ENCODE measurements at places on chromosomes 13 and 19.

- DNase-seq, result peak; percentile 6
Observed at GRCh38 chr13:102768909-102769308, 4.7 kb downstream of the TEX30 start.

GRCh38 chr19:34018546-34018945 lies 153.8 kb upstream of the LSM14A start:
- no peak for DNase-seq

DNA sequence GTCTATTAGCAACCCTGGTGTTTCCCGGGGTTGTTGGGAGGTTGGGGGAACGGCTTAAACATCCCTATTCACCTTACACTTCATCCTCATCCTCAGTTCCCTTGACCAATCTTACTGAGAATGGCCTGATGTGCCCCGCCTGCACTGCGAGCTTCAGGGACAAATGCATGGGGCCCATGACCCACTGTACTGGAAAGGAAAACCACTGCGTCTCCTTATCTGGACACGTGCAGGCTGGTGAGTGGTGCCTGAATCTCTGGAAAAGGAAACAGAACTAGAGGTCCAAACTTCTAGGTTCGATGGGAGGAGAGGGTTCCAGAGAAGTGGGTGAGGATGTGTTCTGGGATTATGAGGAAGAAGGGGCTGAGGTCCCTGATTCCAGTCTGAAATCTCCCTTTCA lies 5.9 kb downstream of the PINLYP start:
- no peak for DNase-seq

- DNase-seq, result no peak
Observed at GRCh38 chr13:113404723-113405471, 41.0 kb upstream of the GRTP1 start.

GRCh38 chr19:49636233-49636932 lies 3.6 kb downstream of the RRAS start:
- DNase-seq, result no peak

- no peak for DNase-seq
Observed at GRCh38 chr13:31053091-31053490, 108.6 kb downstream of the HSPH1 start.

- peak; percentile 50 for DNase-seq
Observed at GRCh38 chr13:24008679-24009078, 111.4 kb upstream of the C1QTNF9B start.

- peak; percentile 16 for DNase-seq
Observed at GRCh38 chr19:32671883-32672593, 2.9 kb downstream of the ANKRD27 start.

DNA sequence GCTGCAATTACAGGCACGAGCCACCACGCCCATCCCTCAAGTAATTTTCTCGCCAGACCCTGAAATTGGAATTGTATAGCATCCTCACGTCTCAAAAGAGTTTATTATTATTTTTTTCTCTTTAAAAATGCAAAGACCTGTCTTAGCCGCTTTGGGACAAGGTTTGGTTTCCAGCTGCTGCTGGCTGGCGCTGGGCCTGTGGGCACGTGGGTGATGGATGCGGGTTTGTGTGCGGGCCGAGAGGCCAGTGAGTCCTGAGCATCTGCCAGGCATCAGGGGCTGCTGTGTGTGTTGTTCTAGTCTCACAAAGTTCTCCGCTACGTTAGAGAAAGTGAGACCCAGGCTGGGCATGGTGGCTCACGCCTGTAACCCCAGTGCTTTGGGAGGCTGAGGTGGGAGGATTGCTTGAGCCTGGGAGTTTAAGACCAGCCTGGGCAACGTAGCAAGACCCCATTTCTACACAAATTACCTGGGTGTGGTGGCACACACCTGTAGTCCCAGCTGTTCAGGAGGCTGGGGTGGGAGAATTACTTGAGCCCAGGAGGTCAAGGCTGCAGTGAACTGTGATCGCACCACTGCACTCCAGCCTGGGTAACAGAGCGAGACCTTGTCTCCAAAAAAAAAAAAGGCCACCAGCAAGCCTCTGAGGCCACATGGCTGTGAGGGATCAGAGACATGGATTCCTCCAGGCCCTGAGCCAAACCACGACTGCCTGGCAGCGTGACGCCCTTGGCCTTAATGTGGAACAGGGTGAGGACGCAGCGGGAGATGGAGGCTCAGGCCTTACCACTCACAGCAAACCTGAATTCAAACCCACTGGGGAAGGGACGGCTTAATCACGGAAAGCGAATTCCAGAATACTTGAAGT lies 4.7 kb upstream of the TMPRSS9 start:
- DNase-seq, result peak; percentile 35

- no peak for DNase-seq
Observed at GRCh38 chr13:61608138-61608537, 192.5 kb upstream of the PCDH20 start.

GRCh38 chr19:53007606-53008005 lies 6.1 kb upstream of the ERVV-1 start:
- no peak for DNase-seq

DNA sequence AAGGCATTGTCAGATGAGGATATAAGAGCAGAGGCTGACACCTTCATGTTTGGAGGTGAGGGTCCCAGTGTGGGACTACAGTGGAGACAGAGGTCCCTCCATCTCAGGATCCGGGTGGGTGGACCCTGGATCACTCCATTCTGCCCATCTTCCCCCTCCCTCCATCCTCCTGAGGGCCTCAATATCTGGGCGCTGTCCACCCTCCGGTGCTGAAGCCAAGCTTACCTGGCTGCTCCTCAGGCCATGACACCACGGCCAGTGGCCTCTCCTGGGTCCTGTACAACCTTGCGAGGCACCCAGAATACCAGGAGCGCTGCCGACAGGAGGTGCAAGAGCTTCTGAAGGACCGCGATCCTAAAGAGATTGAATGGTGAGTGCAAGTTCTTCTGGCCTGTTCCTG lies 11.9 kb downstream of the CYP4F12 start:
- DNase-seq, result no peak

- DNase-seq, result no peak
Observed at GRCh38 chr13:73593199-73593765, 534.5 kb downstream of the KLF5 start.

DNA sequence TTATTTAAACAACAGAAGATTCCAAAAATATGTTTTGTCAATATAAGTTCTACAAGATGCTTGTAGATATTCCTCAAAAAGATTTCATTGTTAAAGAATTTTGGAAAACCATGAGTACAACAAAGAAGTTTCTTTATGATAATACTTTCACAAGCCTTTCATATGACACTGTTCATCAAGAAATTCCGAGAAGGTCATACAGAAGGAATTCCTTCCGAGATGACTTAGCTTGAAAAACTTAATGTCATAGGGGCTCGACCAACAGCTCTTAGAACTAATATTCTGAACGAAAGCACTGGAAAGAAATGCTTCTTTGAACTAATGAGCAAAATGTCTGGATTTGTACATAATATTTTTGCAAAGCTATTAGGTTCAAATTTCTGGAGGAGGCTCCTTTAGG lies 403.4 kb downstream of the KLF5 start:
- DNase-seq, result no peak

- DNase-seq, result no peak
Observed at GRCh38 chr19:50790922-50791467, 780 bp downstream of the ACP4 start.

DNA sequence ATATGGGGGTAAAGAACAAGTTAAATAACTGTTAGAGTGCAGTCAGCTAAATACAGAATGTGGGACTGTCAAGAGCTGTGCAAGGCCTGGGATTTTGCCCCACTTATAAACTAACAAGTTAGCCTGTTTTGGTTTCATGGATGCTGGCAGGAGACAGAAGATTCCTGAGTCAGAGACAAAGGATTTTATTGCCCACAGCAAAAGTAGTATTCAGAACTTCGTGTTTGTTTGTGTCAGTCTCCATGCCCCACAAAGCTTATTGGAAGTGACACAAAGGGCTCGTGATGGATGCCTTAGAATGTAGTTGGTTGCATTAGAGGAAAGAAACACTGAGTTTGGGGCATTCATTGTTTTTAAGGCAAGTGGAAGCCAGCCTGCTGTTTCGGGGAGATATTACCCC lies 22.2 kb upstream of the SPRYD7 start:
- DNase-seq, result no peak

- DNase-seq, result no peak
Observed at GRCh38 chr19:54099190-54099902, 1.3 kb downstream of the OSCAR start.

DNA sequence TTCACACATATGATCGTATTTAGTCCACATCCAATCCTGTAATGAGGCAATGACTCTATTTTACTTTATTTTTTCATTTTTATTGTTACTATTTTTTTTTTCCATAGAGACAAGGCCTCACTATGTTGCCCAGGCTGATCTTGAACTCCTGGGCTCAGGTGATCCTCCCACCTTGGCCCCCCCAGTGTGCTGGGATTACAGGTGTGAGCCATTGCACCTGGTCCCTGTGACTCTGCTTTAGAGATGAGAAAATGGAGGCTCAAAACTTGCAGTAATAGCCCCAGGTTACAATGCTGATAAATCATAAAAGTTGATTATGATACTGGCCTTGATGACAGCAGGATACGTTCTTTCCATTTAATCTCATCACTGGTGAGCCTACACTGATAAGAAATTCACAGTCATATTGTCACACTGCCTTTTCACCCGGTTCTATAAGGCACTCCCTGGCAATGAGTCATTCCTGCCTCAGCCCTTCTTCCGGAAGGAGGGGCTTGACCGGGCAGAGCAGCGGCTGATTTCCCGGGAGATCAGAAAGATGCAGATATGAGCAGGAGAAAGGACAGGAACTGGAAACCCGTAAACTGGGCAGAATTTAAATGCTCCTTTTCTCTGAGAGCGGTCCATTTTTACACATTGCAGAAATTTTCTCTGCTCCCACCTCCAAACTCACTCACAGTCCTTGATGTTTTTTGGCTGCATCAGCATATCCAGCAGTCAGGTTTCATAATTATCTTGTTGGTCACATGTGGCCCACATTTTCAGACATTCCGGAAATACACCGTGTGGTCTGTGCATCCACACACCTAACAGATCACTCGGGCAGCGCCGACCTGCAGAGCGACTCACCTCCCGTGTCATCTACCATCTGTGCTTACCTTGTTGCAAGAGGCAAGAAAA lies 616.4 kb downstream of the EFNB2 start:
- DNase-seq, result peak; percentile 69

DNA sequence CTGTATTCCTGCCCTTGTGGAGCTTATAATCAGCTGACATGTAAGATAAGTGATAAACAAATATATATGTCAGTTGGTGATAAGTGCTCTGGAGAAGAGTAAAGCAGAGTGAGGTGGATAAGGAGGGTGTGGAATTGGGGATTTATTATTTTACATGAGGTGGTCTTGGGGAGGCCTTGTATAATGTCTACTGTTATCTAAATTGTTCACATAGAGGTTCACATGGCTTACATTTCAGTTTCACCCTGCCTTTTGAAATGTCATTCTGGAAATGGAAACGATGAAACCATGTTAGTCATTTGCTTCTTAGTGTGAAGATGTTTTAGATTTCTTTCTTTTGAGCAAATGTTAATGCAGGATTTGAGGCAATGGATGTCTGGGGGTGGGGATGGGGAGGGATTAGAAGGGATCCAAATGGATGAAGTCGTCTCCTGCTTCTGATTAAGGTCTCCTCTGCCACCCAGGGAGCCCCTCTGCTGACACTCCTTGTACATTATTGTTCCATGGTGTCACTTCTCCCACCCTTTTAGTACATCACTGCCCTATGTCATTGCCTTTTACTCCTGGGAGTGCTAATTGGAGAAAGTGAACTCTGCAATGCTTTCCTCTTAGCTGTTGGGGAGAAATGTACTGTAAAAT lies 14.0 kb downstream of the B3GLCT start:
- DNase-seq, result peak; percentile 34

DNA sequence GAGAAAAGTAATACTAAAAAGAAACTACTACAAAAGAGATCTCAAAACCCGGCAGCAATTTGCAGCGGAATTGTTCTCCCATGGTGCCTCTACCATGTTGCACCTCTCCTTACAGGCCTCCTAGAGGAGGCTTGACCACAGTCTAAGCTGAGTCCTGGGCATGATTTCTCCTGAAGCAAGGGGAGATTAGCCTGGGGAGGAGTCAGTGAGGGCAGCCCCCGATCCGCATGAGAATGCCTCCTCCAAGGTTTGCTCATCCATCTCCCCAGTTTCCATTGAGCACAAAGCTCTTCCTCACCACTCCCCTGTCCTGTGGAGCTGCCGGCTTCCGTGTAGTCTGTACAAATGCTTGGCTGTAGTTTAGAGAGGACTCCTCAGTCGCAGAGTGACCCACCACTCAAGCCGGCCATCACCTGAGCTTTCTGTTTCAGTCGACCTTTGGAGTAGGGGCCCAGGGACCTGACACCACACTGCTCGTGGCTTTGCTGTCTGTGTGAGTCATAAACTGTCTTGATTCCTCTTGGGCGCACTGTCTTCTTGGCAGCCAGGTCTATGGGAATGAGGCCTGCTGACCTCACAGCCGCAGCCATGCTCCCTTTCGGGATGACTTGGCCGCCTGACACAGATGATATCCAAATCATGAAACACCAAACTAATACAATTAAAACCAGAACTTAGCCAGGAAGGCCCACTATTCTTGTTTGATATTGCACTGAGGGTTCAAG lies 72.3 kb downstream of the C1QTNF9 start:
- DNase-seq, result peak; percentile 21

GRCh38 chr19:8363803-8364771 lies at the start of gene ANGPTL4:
ANGPTL4 (plus strand) TSS chr19:8364155; CDS start chr19:8364322, 167 bp downstream.
- DNase-seq, result peak; percentile 50

- DNase-seq, result no peak
Observed at GRCh38 chr13:26448032-26448431, 109.5 kb upstream of the WASF3 start.

DNA sequence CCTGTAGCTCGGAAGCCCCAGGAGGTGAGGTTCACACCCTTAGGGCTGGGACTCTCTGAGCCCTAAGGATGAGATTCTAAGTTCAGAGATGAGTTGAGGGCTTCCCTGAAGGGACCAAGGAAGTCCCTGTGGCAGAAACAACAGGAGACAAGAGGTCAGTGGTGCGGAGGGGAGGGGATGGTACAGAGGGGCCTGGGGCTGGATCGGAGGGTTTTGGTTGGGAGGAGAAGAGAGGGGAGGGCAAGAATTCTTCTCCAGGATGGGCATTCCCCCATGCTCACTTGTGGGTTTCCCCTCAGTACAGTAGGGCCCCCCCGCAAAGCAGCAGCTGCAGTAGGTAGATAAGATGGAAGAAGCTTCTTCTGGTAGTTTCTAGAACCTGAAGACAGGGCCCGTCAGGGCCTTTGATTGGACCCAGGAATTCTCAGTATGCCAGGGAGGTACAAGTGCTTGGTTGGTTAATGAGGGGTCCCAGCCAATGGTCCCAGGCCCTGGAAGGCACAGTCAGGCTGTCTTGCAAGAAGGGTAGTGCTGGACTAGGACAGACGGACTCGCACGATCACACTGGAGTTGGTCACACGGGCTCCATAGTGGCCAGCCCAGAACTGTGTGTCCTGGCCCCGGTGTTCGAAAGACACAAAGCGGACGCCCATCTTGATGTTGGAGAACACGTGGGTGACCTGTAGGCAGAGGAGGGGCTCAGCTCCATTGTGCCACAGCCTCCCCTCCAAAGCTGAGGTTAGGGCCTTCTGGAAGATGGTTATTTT lies 7.3 kb downstream of the FBXO27 start:
- DNase-seq, result no peak

DNA sequence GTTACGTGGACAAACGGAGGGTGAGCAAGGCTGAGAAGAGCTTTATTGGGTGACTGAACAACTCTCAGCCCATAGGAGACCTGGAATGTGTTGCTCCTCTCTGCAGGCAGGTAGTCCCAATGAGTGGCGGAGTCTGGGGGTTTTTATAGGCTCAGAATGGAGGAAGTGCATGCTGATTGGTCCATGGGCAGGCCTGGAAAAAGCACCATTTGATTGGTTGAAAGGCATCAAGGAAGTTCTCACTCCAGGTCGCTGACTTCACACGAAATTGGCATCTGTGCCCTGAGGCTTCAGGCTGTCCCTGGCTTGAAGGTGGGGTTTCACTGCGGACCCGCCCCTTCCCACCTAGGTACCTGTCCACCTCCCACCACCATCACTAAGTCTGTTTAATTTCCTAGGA lies 65.4 kb downstream of the SPATA13 start:
- DNase-seq, result no peak

Measured in fibroblast of upper back skin (primary cell).